ENCODE measurements at places on chromosomes 2 and 18.

DNA sequence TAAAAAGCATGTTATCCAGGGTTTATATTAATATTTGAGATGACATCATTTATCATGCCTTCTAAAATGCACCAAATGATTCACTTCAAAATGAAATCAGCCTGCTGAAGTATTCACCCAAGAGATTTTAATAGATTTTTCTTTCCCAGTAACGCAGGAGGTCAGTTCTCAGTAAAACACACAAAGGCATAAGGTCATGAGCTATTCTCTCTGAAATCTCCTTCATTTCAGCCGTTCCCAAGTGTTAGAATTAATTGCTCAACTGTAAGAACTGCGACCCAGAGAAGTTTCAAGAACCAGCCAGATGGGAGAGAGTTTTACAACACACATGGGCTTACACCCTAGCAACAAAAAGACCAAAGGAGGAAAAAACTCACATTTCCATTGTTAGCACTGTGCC is 84.2 kb upstream of the PHLPP1 start:
- no peak for DNase-seq

DNA sequence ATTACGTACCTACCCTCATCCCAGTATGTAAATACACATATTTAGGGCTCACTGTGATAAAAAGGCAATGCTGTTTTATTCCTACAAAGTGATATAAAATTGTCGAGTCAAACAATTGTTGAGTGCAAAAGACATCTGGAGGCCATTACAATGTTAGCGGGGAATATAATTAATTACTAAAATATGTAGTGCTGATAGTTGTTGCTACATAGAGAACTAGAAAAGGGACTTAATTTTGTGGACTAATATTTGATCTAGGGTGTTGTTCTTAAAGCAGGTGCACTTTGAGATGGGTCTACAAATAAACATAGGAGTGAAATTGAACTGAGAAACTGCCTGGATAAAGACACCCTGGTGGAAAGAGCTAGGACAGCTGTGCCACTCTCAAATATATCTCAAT is 300.1 kb downstream of the NOL4 start:
- DNase-seq: no peak

DNA sequence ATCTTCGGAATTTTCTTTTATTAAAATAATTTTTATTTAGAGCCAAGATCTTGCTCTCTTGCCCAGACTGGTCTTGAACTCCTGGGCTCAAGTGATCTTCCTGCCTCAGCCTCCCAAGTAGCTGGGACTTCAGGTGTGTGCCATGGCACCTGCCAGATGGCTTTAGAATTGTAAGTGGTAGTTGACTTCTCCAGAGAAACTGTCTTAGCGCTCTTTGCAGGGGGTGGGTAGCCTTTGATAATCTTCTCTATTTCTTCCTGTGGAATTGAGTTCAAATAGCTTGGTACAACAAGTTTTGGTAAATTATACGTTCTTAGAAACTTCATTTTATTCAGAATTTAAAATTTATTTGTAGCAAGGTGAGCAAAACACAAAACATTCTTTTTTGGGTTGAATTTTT is 113.3 kb downstream of the LDLRAD4 start:
- no peak for DNase-seq

DNA sequence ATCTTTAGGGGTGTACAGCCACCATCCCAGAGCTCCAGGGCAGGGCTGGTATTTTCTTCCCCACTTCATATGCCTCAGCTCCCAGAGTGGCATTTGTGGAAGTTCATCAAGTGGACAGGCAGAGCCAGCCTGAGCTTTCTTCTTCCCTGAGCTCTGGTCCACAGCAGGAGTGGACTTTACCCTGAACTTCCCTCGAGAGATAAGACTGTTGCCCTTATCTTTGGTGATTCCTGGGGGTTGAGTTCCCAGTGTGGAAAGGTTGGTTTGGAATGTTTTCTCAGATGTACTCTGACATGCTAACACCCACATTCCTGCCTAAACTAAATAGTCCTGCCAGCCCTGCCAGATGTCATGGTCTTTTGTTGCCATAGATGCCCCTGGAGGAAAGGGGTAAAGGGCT is 62.0 kb upstream of the LGALSL start:
- DNase-seq: no peak

- DNase-seq: no peak
Measured at GRCh38 chr2:177295484-177295883, 31.0 kb upstream of the NFE2L2 start.

DNA sequence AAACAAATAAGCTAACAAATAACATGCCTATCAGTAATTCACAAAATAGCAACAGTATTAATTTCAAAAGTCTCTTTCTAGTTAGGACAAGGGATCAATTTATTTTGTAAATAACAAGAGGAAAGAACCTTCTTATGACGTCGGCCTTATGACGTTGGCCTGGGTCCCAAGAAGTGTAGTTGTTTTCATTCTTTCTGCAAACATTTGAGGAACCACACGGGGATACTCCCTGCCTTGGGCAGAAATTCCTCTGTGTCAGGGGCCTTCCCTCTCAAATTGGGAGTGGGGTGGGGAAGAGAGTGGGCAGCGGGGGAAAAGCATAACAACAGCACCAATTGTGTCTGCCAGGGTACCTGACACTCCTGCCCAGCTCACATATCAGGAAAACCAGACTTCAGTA is 1.3 kb downstream of the CCDC68 start:
- no peak for DNase-seq

- DNase-seq: no peak
Measured at GRCh38 chr18:58041633-58042032, 2.4 kb upstream of the NEDD4L start.

- DNase-seq: peak; percentile 45
Measured at GRCh38 chr2:221943076-221943810, 355.6 kb downstream of the PAX3 start.

DNA sequence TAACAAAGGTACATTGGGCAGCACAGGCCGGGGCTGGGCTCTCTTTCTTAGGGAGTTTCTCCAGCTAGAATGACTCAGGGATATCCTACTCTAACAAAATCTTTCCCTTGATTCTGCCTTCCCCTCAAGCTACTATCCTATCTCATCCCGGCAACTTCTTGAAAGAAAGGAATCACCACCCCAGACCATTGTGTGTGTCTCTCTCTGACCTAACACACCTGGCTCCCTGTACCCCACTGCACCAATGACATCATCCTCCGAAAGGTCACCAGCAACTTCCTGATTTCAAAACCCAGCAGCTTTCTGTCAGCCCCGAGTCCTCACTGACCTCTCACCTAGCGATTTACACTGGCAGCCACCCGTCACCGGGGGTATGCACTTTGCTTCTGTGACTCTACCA is 72.1 kb upstream of the MAP4K4 start:
- DNase-seq: no peak

- no peak for DNase-seq
Measured at GRCh38 chr2:179726461-179727180, 134.8 kb downstream of the ZNF385B start.

DNA sequence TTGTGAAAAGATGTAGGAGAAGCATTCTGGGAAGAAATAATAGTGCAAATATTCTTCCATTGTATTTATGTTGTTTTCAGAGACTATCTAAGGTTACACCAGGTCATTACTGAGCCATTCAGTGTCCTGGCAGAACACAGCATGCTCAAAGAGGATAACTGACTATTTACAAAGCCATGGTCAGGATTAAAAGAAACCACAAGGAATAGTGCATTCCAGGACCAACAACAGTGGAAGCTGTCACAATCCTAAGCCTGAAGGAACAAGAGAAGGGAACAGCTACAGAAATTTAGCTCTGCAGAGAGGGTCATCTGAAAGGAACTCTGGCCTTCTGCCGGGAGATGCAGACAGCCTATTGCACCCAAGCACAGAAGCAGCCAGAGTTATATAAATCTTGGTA is 116.7 kb downstream of the DSC3 start:
- no peak for DNase-seq

DNA sequence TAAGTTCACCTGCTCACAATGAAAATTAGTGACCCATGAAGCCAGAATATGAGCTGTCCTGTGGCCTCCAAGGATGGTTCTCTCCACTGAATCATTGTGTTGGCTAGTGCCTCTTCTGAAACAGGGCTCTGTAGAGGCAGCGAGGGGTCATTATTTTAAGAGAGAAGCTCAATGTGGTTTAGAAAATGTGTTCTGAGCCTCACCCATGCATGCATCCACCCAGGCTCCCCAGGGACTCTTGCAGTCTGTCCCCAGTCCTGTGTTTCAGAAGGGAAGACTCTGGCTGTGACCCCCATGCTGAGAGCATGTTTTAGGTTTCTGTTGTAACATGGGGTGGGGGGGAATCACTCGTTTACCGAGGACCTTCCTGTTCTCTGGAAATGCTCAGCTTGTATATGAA is 135.2 kb downstream of the RNF144A start:
- DNase-seq: no peak

- peak; percentile 97 for DNase-seq
Measured at GRCh38 chr2:19801367-19802080, 100.3 kb downstream of the TTC32 start.

DNA sequence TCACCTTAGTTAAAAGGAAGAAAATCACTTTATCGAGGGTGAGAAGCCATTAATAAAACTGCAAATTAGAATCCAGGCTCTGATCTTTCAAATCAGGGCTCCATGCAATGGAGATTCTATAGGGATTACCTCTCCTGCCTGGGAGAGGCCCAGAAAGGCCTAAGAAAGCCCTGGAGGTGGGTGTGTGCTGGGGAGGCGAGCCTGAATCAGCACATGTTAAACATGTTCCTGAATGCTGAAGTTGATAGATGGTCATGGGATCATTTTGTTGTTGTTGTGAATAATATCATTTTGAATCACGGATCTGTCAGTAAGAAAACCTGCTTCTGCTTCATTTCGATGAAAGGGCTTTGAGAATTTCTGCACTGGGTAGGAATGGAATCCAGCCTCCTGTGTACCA is 254.3 kb downstream of the ACKR3 start:
- DNase-seq: no peak

DNA sequence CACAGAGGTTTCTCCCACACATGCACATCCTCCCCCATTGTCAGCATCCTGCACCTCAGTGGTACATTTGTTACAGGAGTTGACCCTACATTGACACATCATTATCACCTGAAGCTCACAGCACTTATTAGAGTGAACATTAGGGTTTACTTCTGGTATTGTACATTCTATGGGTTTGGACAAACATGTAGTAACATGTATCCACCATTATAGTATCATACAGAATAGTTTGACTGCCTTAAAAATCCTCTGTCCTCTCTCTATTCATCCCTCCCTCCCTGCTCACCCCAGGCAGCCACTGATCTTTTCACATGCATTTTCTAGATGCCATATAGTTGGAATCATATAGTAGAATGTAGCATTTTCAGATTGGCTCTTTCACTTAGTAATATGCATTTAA is 53.5 kb downstream of the NXPH2 start:
- no peak for DNase-seq

DNA sequence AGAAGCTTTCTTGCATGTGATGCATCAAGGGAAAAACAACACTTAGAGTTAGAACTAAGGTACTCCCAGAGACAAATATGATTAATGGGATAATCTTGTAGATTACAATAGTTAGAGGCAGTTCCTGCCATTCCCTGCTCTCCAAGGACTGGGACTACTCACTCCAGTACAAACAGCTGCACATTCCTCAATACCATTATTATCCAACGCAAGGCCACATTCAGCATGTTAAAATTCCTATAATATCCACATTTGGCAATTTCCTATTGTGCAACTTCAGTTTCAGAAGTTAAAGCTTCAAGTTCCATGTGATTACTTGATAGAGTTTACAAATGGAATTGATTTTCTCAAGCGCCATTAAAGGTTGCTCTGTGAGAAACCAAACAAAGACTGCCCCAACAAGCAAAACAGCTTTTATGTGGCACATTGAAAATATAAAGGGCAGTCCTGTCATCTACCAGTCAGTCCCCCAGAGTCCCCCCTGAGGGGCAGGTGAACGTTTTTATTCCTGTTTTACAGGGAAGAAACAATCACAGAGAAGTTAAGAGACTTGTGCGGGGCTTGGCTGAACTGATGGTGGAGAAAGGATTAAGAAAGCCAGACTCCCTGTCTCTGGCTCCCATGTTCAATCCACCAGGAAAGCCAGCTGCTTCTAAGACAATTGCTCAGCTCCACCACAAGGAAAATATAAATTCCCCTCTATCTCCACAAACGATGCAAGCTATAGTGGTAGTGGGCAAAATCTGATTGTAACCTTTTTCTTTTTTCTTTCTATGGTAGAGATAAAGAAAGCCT is 72.6 kb downstream of the TXNL1 start:
- DNase-seq: no peak

- DNase-seq: no peak
Measured at GRCh38 chr18:3456686-3457069, 6.7 kb downstream of the TGIF1 start.

DNA sequence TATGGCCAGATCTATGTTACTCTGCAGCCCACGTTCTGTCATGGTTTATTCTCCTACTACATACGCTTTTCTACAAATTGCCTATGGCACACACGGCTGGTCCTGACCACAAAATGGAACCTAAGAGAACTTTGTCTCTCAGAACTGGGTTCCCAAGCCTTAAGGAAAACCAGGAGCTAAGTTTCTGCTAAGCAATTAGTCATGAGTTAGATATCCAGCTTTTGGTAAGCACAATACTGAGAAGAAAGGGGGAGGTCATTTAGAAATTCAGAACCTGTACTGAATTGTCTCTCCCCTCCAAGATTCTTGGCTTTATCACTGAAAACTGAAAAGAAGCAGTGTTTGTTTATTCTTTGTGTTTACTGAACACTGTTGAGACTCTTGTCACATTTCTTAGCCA is 283.5 kb upstream of the TANK start:
- DNase-seq: no peak

- no peak for DNase-seq
Measured at GRCh38 chr2:229870903-229871656, 50.7 kb downstream of the TRIP12 start.

GRCh38 chr2:127829845-127830246 is 18.9 kb upstream of the WDR33 start:
- no peak for DNase-seq

Data from aorta (tissue), 5 donors.